Stimulated activated CD4-positive, alpha-beta T cell treated with anti-CD3 and anti-CD28 coated beads, Interleukin-1b, Interleukin-23, amount 100 ng/mL, for 24 hours (primary cell): ENCODE measurements at places on chromosomes 12 and 14.

DNA sequence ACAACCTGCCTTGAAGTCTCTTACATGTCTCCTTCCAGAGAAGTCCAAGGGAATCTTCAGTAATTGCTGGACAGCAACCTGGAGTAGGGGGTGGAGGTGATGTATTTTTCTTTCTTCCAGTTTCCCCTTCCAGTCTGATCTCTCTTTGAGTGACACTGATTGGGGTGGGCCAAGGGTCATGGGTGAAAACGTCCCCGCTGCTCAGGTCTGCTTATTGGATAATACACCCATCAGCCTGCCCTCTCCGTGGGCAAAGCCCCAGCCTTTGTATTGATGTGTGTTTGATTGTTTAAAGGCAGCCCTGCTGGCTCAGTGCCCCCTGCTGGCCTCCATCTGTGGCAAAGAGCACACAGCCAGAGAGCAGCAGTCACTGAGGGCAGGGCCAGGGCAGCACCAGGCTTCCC lies 35.7 kb upstream of the ATP2A2 start:
- peak; percentile 23 for DNase-seq

GRCh38 chr12:130280231-130280630 lies 57.5 kb upstream of the PIWIL1 start:
- DNase-seq: no peak

DNA sequence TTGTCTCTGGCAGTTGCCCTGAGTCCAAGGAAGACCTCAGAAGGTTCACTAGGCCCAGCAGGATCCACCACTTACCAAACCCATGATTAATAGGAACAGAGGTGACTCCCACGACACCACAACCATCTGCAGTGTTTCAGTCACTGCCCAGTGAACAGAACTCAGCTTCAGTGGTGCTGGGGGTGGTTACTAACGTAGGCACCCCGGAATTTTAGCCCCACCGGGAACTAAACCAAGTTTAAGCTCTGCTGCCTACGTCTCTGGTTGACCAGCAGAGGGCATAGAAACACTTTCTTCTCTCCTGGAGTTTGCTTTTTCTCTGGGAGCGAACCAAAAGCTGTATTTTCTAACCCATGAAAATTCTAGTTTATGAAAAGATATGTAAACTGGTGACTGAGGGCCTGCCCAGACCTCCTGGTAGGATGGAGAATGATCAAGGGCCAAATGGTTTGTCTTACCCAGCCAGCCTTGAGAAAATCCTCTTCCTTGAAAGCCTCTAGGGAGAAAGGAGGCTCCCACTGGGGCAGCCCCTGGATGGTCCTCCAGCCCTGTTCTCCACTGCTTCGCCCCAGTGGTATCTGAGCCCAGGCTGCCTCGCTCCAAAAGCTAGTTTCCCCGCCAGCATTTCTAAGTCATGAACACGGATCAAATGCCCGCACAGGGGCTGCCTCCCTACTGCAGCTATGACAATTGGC lies 379.8 kb downstream of the DPF3 start:
- DNase-seq: no peak

- no peak for DNase-seq
Observed at GRCh38 chr14:91321131-91321530, 76.6 kb upstream of the GPR68 start.

- DNase-seq: no peak
Observed at GRCh38 chr12:30698346-30698745, 2.7 kb upstream of the IPO8 start.

DNA sequence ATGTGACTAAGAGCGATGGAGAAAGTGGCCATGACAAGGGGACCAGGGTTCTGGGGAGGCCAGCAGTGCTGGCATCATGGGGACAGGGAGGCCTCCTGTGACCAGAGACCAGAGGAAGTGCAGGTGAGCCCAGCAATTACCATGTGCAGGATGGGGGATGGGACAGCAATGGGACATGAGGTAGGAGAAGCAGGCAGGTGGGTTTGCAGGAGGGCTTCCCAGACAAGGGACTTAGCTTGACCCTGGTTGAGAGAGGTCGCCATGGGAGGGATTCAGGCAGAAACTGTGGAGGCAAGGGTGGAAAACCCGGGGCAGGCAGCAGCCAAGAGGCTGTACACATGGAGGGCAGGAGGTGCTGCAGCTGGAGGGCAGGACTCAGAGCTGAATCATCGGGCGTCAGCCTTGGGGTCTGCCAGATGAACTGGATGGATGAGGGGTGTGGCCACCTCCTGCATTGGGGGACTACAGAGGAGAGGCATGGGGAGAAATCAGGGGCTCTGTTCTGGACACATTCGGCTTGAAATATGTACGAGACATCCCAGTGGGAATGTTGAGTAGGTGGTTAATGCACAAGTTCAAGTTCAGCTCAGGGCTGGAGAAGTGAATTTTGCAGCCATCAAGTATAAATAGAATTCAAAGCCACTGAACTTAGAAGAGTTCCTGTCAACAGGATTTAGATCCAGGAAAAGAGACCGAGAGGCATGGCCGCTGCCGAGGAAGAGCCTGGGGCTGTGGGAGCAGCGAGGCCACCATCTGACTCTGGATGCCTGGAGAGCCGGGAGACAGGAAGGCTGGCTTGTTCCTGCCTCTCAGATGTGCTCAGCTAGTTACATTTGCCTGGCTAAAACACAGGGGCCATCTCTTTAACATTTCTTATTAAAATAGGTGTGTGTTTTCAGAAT lies 36.6 kb downstream of the SFSWAP start:
- DNase-seq: no peak

- DNase-seq: no peak
Observed at GRCh38 chr14:103737432-103738045, 21.9 kb downstream of the ZFYVE21 start.

DNA sequence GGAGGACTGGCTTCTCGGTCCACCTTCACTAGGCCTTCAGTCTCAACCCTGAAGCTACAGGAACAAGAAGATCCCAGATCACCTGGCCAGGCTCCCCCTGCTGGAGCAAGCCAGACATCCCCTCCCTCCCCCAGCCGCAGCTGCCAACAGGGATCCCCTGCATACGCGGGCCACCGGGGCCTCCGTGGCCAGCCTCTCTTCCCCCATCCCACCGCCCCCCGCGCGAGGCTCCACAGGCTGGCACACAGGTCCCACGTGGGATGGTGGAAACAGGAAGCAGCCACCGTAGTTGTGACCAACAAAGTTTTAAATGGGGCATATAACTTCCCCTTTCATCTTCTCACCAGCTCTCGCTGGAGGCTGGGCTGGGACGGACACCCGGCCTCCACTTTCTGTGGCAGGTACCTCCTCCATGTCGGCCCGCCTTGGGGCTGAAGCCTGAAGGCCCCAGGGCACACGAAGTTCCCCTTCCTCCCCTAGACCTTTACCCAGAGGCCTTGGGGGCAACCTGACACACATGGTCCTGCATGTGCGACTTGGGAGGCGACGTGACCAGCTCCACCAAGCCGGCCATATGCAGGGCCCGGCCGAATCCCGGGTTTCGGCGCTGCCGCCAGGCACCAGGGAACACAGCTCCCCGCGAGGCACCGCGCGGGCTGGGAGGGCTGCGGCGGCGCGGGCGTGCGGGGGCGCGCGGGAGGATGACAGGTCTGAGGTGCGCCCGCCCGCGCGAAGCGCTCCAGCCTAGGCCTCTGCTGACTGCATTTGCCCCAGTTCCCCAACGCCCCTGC lies 44.4 kb upstream of the PNMA1 start:
- no peak for DNase-seq

DNA sequence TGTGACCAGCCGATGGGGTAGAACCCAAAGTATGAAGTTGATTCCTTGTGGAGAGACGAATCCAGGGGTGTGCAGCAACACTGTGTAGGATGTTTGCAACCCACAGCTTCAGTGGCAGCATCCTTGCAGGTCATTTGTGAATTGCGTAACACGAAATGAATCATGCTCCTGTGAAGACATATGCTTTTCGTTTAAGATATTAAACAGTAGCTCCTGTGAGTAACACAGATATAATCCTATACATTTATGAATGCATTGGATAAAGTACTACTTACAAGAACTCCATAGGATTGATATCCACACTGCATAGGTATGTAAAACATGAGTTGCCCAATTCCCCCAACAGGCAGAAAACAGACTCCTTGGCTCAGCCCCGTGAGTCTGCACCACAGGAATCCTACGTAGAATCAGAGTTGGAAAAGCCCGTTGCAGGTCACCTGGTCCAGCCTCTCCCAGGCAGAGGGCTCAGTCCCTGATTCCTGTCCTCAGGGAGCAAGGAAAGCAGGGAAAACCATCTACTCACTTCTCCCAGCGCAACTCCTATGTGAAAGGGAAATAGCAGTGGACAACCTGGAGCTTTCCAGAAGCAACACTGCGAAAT lies 75.8 kb downstream of the GPATCH2L start:
- no peak for DNase-seq

DNA sequence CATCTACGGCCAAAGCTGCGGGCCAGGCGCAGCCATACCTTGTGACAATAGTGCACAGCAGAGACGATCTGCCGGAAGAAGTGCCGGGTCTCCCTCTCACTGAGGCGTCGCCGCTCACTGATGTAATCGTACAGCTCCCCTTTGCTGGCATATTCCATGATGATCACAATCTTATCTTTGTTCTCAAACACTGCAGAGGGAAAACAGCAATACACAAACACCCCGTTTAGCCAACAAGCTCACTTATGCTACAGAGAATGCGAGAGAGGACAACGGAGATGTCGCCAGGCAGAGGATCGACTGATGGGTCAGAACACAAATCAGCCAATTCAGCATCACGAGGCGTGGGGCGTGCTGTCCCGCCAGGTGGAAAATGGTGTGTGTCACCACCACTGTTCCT lies 52.1 kb downstream of the NUAK1 start:
- DNase-seq: no peak

GRCh38 chr12:27431185-27431584 lies 15.4 kb upstream of the SMCO2 start:
- DNase-seq: no peak

- no peak for DNase-seq
Observed at GRCh38 chr14:37447883-37448391, 147.1 kb downstream of the FOXA1 start.

DNA sequence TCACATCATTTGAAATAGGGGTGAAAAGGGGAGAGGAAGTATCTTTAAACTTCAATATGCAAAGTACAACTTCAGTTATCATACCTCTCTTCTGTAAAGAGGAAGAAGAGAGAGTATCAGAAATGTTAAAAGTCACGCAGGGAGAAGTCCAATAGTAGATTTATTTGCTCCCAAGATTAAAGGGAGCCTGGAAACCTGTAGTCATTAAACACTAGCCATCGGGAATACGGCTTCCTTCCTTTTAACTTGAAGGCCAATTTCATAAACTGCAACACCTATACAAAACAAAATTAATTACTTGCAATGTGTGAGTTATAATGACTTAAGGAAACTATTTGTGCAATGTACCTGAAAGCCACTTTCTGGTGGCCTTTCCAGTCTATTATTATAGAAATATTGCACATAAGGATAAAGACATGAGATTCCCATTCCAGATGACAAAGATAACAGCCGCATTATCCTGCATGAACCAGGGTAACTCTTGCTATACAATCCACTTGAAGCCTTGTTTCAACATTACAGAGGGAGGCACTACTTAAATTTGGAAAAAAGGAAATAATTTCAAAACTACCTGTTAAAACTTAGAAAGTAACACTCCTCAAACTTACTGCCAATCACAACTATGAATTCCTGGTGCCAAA lies 4.6 kb downstream of the BTG1 start:
- DNase-seq: no peak

- DNase-seq: no peak
Observed at GRCh38 chr12:70950451-70950850, 29.9 kb upstream of the PTPRR start.

GRCh38 chr12:92029136-92029535 lies 116.5 kb downstream of the BTG1 start:
- no peak for DNase-seq

DNA sequence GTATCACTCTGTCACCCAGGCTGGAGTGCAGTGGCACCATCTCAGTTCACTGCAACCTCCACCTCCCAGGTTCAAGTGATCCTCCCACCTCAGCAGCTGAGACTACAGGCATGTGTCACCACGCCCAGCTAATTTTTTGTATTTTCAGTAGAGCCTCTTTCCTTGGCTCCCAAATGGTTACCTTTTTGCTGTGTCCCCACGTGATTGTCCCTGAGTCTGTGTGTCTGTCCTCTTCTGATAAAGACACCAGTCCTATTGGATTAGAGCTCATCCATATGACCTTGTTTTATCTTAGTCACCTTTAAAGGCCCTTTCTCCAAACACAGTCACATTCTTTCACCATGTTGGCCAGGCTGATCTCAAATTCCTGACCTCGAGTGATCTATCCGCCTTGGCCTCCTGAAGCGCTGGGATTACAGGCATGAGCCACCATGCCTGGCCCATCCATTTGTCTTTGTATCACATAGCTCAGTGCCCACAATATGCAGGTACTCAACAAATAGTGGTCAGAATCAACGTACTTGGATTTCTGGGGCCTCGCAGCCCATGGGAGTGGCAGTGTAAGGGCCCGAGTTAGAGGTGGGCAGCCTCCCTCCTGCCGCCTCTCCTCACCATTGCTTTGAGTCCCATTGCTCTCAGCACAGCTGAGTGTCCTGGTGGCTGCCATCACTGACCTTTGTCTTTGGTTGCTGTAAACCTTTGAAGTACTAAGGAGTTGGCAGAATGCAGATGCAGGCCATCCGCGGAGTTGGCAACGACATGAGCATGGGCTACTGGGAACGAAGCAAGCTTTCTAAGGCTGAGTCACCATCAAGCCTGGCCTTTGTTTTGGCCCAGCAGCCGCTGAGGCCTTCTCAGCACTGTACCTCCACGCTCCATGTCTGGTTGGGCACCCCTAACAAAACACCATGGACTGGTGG lies 9.3 kb downstream of the TPCN1 start:
- DNase-seq: no peak

GRCh38 chr12:83641789-83642188 lies 955.1 kb downstream of the TMTC2 start:
- no peak for DNase-seq

GRCh38 chr12:9615420-9616136 lies 7.9 kb upstream of the KLRB1 start:
- DNase-seq: no peak

GRCh38 chr14:81004575-81004974 lies 49.2 kb downstream of the TSHR start:
- no peak for DNase-seq

DNA sequence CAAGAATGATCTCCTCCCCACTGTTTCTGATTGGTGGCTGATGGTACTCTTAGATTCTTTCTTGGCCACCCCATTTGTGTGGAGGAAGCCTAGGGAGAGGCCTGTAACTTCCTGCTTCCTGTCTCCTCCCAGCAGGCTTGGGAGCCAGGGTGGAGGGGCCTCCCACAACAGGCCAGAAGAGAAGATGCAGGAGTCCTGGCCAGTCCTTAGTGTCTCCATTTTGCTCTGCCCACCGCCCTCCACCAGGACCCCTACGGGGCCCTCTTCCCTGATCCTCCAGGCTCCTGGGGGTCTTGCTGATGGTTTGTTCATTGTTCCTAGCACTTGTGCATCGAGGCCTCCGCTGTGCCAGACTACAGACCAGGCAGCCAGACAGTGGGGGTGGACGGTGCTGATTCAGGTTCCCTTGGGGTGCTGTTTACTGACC lies 6.8 kb downstream of the TSPAN9 start:
- DNase-seq: no peak

- no peak for DNase-seq
Observed at GRCh38 chr12:4943938-4944284, 34.2 kb downstream of the KCNA1 start.

DNA sequence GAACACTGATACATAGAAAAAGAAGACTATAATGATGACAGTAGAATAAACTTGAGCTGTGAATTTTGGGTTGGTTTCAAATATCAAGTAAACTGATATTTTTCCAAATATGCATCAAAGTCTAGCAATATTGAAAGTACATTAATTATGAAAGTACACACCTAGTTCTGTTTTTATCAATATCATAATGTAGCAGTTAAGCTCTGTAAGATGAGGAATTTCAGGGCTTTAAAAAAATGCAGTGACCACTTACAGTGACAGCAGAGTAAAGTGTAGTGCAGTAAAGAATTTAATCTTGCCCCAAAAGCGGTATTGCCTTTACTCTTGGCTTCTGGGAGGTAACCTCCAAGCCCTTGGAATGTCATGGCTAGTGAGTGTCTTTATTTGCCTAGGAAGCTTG lies 102.9 kb upstream of the ABCD2 start:
- DNase-seq: no peak
